ENCODE measurements at places on chromosomes 7 and 10.

DNA sequence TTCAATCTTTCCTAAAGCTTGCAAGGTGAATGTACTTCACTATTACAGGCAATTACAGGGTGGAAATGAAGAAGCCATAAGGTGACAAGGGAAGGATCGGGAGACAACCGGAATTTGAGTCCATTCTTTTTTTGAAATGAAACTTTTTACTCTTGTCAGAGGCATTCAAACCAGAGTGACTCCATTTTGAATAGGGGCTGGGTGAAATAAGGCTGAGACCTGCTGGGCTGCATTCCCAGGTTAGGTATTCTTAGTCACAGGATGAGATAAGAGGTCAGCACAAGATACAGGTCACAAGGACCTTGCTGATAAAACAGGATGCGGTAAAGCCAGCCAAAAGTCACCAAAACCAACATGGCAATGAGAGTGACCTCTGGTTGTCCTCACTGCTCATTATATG, 363.3 kb downstream of the TYW1 start:
- DNase-seq, result no peak

DNA sequence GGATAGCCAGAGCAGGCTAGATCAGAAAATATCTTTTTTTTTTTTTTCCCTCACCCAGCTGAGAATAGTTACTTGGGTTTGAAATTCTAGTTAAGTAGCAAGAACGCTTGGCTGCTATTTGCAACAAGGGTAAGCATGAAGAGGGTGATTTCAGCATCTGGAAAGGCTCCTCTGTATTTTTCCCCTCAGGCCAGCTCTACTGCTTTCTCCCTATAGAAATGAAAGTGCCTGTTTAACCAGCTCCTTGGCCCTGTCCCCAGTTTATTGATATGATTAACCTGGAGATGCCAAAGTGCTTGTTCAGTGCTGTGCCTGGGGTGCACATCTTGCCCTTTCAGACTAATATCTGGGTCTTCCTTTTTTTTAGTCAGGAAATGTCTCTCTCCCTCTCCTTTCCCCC, 37.1 kb downstream of the AP3M1 start:
- no peak for DNase-seq

DNA sequence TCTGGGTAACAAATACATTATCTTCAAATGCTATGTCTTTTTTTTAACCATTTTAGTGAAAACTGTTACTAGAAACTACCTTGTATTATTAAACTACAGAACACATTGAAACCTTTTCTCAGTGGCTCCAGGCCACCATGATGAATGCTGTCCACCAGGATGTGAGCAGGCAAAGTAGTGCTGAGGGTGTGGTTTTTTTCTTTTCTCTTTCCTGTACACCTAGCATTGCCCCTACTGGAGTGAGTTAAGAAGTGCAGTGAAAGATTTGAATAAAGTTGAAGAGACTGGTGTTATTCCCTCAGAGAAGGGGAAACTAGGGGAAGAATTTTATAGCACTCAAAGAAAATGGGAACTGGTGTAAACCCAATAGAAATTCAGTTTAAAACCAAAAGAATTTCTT, 120.0 kb upstream of the SAMD8 start:
- DNase-seq, result no peak

DNA sequence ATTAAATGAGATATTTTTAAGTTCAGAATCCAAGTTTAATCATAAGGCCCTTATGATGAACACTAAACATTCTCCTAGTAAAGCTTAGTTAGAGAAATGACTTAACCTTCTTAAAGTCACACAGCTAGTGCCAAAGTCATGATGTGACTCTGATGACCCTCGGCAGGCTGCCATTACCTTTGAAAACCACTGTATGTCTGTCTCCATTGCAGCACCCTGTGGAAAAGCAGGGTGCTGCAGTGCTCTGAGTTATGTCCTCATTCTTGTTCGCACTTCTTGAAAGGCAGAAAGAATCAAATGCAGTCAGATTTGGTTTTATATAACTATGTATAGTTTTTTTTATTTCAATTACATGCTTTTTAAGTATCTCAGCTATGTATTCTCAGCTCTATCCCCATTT, 105.0 kb downstream of the PHTF2 start:
- DNase-seq, result no peak

GRCh38 chr10:108443636-108444035, 1279.1 kb upstream of the SORCS1 start:
- no peak for DNase-seq

DNA sequence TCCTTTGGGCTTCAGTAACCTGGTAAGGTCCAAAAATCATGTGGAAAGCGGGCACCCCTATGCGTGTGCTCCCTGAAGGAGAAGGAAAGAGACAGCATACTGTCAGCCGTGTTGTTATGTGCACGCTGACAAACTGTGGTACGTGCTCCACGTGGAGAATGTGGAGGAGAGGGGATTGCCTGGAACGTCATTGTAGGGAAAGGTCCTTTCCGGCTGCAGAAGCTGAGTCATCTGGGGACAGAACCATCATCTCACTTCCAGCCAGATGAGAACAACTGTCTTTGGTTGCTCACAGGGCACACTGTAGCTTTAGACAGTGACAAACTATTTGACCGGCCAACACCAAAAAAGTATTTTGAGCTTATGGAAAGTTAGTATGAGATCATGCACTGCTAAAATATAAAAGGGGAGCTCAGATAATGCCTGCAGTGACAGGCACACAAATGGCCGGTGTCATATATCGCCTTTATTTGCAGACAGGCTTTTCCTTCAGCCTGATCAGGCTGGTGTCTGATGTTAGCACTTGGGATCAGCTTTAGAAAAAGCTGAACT, 38.8 kb upstream of the GRB10 start:
- DNase-seq, result no peak

- DNase-seq, result no peak
Observed at GRCh38 chr10:100614429-100615095, 78.8 kb downstream of the HIF1AN start.

DNA sequence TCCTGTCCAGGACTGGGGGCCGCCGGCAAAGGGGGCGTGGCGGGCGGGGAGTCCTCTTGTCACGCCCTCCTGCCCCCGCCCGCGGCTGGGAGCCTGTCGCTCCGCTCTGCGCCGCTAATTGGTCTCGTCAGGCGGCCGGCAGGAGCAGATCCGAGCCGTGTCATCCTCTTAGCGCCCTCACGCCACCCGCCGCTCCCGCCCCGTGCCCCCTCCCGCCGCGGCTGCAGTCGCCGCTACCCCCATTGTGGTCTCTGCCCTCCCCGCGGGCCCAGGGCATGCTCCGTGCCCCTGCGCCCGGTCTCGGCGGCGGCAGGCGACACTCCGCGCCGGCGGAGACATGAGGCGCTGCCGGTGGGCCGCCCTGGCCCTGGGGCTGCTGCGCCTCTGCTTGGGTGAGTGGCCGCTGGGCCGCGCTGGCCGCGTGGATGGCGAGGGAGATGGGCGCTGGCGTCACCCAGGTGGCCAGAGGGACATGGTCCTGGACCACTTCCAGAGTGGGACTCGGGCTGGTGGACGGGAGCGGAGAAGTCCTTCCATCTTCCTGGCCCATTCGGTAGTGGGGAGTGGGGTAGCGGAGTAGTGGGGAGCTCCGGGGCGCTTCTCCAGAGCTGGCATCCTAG, at the start of gene CDHR1:
CDHR1 (plus strand) TSS at position 114 of the 620 bp plus-strand sequence; CDS start at position 338, 224 bp downstream.
- peak; percentile 57 for DNase-seq

- DNase-seq, result no peak
Observed at GRCh38 chr7:24828891-24829661, 71.8 kb upstream of the GSDME start.

- DNase-seq, result no peak
Observed at GRCh38 chr10:6074489-6075301, 12.5 kb upstream of the IL2RA start.

DNA sequence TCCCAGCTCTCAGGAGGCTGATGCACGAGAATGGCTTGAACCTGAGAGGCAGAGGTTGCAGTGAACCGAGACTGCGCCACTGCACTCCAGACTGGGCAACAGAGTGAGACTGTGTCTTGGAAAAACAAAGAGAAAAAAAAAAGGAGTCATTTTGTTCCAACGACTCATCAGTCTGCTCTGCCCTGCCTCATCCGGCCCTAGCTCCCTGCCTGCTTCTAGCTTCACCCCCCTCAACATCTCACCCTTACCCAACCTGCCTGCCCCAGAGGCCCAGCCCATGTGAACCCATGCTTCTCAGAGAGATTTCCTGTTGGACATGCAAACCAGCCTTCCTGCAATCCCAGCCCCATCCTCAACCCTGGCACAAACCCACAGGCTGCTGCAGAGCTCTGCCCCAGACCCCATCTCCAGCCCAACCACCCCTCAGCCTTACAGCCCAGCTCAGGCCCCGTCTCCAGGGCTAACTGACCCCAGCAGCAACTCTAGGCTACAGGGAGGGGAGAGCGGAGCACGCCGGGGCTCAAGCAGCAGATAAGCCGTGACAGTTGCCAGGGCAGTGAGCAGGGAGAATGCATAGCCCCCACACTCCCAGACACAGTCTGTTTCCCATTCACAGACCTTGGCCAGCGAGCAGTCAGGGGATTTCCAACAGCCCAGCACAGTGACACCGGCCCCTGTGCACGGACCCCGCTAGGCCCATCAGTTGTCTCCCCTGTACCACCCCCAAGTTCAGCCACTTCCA, 86.0 kb upstream of the KCTD7 start:
- DNase-seq, result no peak

Measured in neuronal stem cell (in vitro differentiated cells).